Fibroblast of mammary gland (primary cell): ENCODE measurements at places on chromosomes 5 and 9.

DNA sequence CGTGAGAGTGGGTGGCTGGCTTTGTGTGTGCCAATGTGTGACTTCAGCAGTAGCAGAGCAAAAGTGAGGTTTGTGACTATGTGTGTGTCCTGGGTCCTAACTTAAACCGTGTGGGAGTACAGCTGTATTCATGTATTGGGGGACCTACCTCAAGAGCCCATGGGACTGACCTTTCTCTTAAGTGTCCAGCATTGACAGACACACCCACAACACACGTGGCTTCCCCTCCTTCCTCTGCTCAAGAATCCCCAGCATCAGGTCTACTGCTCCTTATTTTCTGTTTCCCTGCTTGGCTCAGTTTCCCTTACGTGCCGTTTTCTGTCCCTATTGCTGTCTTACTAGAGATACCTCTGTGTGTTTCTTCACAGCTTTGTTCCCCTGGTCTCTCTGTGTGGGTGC, 616 bp downstream of the IL11RA start:
- peak; percentile 26 for DNase-seq

GRCh38 chr9:97368964-97369363, 42.9 kb upstream of the TDRD7 start:
- no peak for DNase-seq

DNA sequence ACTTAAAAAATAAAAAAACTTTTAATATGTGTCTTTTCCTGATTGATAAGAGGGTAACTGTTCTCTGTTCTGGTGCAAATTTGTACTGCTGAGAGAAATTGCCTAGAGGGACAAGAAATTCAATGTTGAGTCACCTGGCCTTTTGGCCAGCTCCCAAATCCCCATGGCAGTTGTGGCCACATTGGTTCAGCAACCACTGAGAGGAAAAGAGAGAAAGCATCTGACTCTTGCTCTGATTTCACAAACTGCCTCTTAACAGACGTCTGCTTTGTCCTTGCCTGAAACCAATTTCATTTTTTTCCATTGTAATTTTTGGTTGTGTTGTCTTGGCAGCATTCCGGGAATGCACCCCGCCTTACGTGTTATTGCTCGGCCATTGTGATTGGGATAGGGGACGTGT, 42.4 kb downstream of the NTRK2 start:
- peak; percentile 14 for DNase-seq

- peak; percentile 64 for DNase-seq
Observed at GRCh38 chr9:134065612-134066419, 2.0 kb downstream of the BRD3 start.

GRCh38 chr5:15285901-15286583, 213.9 kb upstream of the FBXL7 start:
- DNase-seq = peak; percentile 59
